ENCODE measurements at places on chromosomes 7 and 10.

DNA sequence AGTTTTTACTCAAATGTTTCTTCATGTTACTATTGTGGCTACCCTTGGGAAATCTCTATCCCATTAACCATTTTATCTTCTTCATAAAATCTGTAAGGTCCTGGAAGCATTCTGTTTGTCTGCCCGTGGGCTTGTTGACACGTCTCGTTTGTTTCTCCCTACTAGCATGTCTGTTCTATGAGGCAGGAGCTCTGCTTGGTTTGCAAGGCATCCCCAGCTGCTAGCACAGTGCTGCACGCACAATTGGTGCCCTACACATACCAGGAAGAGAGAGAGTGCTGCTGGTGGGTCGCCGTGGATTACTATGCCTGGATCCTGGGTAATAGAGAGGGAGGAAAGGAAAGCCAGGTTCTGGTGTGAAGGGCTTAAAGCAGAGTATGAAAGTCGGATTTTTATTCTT, 166.1 kb upstream of the TNS3 start:
- DNase-seq, result no peak

GRCh38 chr10:6061056-6061455, 1.1 kb downstream of the IL2RA start:
- no peak for DNase-seq

GRCh38 chr10:1499359-1499957, 237.9 kb downstream of the ADARB2 start:
- no peak for DNase-seq

DNA sequence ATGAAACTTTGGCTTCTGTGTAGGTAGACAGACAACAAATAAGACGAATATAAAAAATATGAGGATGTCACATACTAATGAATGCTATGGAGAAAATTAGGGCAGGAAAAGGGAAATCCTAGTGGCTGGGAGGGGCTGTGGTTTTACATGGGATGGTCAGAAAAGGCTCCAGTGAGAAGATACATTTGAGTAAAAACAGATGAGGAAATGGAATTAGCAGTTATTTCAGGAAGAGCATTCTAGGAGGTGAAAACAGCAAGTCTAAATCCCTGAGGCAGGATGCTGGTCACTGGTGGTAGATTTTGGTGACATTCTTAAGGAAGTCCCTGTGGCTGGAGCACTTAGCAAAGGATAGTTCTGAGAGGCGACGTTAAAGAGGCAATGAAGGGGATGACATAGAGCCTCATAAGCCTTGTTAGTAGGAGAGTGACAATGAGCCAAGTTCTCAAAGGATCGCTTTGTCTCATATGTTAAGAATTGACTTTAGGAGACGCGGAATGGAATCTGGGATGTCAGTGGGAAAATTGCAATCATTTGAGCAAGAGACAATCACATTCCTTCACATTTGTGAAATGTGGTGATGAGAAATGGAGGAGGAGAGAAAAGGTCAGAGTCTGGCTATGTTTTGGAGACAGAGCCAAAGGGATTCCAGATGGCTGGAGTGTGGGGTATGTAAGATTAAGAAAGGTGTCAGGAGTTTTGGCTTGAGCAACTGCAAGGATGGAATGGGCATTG, 384.7 kb upstream of the FZD8 start:
- DNase-seq, result no peak

DNA sequence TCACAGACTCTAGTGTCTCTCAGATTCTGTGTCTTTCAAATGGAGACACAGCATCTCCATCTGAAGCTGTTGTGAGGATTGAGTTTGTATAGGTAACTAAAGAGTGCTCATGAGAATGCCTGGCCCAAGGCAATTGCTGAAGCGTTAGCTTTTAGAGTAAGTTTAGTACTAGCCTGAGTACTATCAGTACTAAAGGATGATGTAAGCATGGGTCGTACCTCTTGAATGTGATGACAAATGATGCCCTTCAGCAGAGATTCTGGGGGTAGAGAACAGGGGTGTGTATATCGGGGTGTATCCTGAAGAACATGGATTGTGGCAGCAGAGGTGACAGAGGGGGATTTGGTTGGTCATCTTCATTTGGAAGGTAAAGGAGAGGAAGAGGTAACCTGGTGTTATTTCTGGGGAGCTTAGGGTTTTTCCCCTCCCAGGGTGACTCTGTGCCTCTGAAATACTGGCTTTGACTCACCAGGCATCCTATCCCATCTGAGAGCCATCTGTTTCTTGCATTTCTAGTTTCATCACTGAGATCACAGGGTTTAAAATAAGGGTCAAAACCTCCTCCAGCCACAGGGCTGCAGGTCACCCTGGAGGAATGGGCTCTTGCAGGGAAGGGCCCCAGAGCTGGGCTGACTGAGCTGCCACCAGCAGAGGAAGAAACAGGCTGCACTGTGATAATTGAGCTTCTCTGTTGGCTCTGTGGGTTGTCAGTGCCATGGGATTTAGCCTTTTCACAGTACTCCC, 756.0 kb downstream of the KCNMA1 start:
- no peak for DNase-seq

DNA sequence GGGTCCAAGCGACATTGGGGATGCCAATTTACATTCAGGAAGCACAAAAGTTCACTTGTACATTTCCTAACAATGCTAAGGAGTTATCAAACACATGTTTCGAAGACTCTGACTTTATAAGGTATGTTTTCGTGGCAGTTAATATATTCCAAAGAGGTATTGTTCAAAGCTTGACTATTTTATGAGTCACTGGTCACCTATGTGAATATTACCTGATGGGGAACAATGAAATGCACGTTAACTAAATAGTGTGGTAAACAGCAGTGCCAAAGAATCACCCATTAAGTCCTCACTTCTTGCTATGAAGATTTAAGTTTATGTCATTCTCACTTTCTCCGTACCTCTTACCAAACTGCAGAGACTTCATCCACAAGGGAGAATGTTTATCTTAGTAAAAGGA, 550.2 kb downstream of the SORCS1 start:
- DNase-seq, result no peak

DNA sequence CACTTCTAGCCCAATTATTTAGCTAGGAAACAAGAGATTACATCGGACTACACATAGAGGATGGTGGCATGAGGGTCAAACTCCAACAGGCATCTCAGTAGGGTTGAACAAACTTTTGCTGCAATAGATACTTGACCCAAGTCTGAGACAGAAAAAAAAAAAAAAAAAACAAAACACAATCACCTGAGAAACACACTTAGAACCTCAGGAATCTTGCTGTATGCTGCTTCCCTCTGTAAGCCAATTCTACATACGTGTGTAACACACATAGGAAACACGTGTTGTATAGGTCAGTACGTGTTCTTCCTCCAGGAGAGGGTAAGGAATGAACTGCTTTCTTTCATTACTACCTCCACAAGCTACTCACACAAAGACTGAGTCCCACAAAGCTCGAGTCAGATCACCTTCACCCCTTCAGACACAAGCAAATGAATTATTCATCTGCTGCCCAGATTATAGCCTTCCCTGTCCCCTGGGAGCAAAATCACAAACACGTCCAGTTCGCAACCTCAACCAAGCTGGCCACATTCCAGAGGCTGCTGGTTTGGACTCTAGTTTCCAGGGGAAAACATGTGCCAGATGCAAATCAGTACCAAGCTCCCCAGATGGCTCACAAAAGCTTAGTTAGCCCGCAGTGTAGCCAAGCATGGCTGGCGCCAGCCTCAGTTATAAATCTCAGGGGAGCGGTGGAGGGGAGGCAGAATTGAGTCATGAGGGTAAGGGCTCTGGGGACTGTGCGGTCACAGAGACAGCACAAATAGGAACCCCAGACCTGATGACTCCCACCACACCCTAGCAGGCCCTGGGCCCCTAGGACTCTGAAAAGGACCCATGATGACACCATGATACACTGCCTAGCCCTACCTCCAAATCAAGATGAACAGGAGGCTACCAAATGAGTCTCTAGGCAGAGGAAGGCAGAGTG, 15.1 kb downstream of the PSAP start:
- peak; percentile 77 for DNase-seq

GRCh38 chr10:109343293-109343692, 580.0 kb downstream of the XPNPEP1 start:
- no peak for DNase-seq

- no peak for DNase-seq
These were observed 4.6 kb downstream of the HSPA12A start for GRCh38 chr10:116737627-116738327.

- no peak for DNase-seq
These were observed 51.3 kb upstream of the TCF7L2 start for GRCh38 chr10:112898540-112899390.

DNA sequence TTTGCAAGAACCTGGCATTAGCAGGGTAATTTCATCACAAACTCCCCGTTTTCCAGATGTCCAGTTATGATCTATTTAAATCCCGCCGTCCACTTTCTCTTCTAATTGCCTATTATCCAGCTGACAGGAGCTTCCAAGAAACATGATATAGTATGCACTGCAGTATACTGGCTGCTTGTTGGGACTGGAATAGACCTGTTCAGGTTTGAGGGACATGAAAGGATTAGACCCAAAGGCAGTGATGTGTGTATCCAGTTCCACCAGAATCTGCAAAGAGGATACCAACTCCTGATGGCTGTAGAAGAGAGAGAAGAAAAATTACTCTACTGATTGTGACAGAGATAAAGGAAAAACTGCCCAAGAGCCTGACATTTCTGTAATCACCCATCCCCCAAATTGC, 8.9 kb downstream of the MSS51 start:
- no peak for DNase-seq

DNA sequence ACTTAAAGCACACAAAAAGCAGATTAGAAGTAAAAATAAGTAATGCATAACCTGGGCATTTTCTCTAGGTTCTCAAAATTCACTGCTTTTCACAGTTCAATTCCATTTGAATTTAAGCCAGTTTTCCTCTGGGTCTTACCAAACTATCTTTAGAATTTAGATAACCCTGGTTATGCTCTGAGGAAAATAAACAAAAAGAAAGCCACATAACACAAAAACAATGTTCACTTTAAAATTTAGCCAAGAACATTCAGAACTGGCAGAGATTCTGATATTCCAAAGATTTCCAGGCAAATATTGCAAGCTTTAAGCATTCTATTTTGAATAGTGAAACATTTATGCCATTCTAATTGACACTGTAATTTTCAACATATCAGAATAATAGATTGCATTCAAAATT, 50.7 kb upstream of the PRKG1 start:
- no peak for DNase-seq

DNA sequence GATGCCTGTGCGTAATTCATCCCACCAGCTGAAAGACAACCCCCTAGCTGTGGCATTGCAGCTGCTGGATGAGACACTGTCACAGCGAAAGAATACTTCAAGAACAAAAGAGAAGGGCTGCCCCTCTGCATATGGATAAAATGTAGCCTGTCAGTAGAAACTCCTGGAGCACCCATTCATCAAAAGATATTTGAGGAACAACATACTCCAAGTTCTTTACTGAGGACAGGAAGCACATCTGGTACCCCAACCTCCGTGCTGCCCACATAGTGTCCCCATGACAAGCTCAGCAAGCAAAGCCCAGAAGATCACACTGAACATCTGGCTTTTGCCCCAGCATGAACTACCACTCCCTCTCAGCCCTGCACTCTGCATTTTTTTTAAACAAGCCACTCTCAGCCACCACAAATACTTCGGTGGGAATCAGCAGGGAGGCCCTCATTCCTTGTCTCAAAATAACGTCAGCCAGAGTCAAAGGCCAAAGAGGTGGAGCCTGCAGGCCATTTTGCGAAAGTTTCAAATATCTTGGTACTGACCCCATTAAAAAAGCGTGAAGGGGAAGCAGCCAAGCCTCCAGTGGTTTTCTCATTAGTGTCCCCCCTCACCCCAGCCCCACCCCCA, 1.7 kb downstream of the CREB3L2 start:
- DNase-seq, result peak; percentile 82

DNA sequence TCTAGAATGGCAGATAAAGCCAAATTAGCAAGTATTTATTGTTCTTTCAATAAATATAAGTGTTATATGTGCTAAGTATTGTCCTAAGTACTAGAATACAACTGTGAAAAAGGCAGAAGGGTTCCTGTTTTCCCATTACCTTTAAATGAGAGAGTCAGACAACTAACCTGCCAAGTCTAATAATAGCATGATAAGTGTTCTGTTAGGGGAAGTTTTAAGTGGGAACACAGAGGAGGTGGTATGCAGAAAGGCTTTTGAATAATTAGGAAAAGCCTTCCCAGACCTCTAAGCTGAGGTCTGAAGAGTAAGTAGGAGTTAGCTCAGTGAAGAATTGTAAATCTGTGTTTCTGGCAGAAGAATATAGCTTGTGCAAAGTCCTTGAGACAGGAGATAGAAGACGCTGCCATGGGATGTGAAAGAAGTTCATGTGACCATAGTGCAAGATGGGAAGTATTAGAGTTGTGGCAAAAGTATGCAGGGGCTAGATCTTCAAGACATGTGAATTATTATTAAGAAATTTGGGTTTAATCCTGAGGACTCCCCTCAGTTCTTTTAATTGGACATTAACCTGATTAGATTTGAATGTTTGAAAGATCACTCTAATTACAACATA, 12.5 kb downstream of the SHOC2 start:
- no peak for DNase-seq

DNA sequence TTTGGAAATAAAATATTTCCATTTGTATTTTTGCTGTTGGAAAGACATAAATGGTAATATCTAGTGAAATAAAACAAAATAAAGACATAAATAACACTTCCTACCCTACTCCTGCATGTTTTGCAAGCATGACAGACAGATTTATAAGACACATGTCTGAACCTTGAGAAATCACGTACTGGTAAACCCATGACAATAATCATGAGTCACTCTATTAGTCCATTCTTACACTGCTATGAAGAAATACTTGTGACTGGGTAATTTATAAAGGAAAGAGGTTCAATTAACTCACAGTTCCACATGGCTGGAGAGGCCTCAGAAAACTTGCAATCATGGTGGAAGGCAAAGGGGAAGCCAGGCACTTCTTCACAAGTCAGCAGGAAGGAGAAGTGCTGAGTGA, 942.2 kb downstream of the REEP3 start:
- DNase-seq, result no peak

GRCh38 chr10:67224553-67224952, 298.7 kb downstream of the LRRTM3 start:
- DNase-seq, result no peak

GRCh38 chr10:72170263-72170662, 45.5 kb upstream of the ANAPC16 start:
- DNase-seq, result no peak

GRCh38 chr7:21938463-21938862, 7.2 kb downstream of the CDCA7L start:
- no peak for DNase-seq

- no peak for DNase-seq
These were observed 1.0 kb upstream of the CBLL1 start for GRCh38 chr7:107742678-107743566.

- DNase-seq, result no peak
These were observed 106.6 kb upstream of the CHST15 start for GRCh38 chr10:124200011-124200410.
